Activated CD4-positive, alpha-beta T cell treated with anti-CD3 and anti-CD28 coated beads for 36 hours (primary cell): ENCODE measurements at places on chromosomes 11 and 22.

DNA sequence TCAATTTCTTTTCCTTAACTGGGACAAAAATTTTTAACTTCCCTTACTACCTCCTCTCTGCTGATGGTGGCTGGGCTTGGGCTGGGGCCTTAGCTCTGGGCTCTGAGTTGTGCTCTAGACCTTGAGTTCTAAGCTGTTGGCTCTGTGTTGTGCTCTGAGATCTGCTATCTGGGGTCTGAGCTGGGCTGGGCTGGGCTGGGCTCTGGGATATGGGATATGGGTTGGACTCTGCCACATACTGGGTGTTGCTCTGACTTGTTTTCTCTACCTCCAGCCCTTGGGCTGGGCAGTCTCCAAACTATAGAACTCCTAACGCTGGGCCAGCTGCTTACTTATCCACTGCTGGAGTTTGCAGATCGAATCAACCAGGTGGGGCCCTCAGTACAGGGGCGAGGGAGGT, 41.9 kb downstream of the DNHD1 start:
- no peak for DNase-seq

DNA sequence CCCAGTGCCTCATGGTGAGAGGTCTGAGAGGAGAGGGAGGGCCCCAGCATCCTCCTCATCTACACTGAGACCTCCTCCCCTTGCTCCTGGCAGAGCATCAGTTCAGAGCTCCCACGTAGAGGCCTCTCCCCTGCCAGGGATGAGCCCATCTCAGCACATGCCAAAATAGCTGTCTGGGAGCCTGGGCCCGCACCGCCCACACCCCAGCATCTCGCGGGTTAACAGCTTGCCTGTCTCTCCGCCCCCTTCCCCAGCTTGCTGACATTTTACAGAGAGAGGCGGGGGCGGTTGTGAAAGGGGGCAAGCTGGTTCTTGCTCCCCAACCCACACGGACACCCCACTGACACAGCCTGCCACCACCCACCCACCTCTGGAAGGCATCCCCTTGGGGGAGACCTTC, 6.4 kb downstream of the DGKZ start:
- peak; percentile 88 for DNase-seq

DNA sequence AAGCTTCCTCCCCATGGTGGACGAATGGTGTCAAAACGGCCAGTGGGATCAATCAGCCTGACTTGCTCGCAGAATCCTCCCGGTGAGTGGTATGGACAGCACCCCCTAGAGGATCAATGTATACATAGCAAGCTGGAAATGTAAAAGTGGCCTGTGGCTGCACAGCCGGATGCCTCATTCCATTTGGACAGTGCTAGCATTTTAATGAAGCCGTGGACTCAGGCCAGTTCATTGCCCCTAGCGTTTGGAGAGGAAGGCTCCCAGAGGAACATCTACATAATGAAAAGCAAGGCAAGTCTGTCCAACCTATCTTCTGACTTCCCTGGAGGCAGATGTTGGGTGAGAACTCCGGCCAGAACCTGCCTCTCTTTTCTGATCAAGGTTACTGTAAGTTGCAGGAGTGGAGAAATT, 942.3 kb downstream of the NTM start:
- peak; percentile 9 for DNase-seq

GRCh38 chr11:78298291-78298771, 109.6 kb downstream of the USP35 start:
- no peak for DNase-seq
